ENCODE measurements at places on chromosomes 4 and X.

DNA sequence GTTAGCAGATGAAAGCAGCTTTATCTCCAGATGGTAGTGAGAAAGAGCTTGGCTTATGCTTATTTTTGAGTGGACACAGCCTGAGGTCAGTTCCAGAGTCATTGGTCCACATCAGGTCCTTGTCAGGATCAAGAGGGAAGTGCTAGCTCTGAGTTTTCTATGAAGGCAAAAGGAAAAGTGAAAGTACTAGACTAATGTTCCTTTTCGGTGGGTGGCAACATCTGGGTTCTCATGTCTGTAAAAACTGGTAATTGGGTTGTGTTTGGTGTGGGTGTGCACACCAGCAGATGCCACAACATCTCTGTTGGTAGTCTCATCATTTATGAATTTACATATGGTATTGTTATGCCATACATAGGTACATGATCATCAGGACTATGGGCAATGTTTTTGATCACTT lies 210.5 kb downstream of the PWWP3B start:
- no peak for DNase-seq

DNA sequence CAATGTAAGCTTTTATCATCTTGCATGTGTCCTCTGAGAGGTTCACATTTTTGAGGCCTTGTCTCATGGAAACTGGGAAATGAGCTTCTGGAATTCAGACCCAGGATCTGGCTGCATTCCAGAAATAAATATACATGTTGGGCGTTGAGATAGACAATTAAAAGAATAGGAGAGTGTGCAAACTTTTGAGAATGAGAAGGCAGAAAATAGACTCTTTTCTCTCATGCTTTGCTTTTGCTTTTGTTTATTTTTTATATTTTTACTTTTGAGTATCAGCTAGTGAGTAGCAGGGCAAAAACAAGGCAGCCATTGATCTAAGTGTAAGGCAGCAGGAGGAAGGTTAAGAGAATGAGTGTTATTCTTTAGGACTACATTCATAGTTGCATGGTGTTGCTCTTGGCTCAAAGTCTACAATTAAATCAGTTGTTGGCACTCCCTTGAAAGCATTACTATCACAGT lies 12.4 kb downstream of the SHROOM3 start:
- DNase-seq = no peak

GRCh38 chr4:8194306-8195242 lies 4.5 kb upstream of the SH3TC1 start:
- no peak for DNase-seq

DNA sequence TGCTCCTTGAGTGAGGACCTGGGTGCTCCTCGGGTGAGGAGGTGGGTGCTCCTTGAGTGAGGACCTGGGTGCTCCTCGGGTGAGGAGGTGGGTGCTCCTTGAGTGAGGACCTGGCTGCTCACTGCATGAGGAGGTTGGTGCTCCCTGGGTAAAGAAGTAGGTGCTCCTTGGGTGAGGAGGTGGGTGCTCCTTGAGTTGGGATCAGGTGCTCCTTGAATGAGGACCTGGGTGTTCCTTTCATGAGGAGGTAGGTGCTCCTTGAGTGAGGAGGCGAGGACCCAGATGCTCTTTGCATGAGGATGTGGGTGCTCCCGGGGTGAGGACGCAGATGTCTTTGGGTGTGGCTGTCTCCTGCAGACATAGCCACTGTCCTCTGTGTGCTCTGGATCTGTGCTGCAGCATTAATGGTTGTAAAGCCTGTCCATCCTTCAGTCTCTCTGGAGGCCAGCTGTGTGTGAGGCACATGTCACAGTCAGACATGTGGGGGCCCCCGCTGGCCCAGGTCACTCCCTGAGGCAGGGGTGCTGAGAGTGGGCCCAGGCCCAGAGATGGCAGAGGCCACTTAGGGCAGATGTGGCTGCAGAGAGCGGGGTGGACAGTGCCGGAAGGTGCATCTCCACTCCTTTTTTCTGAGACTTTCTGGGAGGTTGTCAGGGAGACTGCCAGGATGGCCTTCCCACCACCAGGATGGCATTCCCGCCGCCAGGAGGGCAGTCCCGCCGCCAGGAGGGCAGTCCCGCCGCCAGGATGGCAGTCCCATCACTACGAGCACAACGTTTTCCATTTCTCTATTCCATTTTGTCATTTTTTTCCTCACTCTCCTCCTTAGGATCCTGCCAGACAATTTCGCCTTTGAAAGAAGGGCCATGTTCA lies 101.8 kb downstream of the HMX1 start:
- no peak for DNase-seq

- no peak for DNase-seq
Observed at GRCh38 chr4:21986307-21986706, 37.7 kb upstream of the KCNIP4 start.

DNA sequence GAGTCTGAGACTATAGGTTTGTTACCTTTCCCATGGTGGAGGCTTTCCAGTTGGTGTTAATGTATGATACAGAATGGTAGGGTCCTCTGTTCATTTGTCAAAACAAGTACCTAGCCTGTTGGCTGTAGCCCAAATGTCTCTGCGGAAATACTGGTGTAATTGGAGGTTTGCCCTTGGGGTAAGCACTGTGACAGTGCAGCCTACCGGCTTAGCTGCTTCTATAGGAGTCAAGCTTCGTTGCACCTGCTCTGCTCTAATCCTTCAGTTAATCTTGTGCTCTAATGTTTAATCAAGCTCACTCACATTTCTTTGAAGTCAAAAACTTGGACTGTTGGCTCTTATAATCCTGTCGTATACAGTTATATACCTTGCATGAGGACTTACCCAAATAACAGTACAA lies 203.4 kb downstream of the CCNG2 start:
- no peak for DNase-seq

GRCh38 chr4:17033025-17033767 lies 134.8 kb upstream of the LDB2 start:
- no peak for DNase-seq

DNA sequence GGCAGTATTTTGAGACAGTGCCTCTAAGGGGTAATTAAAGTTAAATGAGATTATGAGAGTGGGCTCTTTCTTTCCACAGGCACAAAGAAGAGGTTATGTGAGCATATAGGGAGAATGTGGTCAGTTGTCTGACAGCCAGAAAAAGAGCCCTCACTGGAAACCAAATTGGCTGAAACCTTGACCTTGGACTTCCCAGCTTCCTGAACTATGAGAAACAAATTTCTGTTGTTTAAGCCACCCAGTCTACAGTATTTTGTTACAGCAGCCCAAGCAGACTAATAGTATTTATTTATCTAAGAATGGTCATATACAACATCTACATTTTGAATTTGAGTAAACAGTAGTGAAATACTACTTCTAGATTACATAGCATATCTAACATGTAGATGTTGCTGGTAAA lies 473.8 kb downstream of the IL15 start:
- DNase-seq = no peak

- DNase-seq = no peak
Observed at GRCh38 chr4:145316897-145317574, 136.6 kb upstream of the OTUD4 start.

- DNase-seq = no peak
Observed at GRCh38 chr4:144507311-144508101, 138.4 kb upstream of the HHIP start.

DNA sequence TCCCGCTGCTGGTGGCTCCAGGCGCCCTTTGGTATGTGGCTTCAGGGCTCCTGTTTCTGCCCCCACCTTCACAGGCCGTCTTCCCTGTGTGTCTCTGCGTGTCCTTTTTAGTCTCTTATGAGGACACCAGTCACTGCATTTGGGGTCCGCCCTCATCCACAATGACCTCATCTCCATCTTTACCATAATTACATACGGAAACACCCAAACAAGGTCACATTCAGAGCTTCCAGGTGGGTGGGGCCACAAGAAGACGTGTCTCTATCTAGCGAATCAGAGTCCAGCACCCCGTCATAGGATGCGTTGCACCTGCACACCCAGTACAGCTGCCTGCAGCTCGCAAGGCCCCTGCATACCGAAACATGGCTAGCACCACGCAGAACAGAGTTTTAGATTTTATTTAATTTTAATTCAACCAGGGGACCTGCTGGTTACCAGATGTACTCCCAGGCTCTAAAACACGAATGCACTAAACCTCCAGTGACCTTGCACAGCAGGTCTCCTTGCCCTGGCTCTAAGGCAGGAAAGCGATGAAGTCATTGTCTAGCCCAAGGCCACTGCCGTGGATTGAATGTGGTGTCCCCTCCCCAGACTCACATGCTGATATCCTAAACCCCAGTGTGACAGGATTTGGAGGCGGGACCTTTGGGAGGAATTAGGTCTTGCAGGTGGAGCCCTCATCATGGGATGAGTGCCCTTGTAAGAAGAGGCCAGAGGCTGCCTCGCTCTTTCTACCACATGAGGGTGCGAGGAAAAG lies 30.3 kb downstream of the ABLIM2 start:
- no peak for DNase-seq

DNA sequence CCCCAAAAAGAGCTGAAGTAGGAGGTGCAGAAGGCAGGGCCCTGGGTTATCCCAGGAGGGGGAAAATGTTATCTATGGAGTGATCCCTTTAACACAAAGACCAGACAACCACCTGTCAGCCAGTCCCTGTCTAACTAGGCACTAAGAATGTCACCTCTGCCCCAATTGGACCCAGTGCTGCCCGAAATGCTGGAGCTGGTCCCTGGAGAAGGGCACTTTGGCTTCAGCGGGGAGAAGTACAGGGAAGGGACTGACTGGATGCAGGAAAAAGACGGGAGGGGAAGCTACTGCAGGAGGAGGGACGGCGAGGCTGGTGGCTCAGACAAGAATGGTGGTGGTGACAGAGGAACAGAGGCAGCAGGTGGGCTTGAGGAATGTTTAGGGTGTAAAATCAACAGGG lies 17.3 kb downstream of the PHKA2 start:
- DNase-seq = no peak

DNA sequence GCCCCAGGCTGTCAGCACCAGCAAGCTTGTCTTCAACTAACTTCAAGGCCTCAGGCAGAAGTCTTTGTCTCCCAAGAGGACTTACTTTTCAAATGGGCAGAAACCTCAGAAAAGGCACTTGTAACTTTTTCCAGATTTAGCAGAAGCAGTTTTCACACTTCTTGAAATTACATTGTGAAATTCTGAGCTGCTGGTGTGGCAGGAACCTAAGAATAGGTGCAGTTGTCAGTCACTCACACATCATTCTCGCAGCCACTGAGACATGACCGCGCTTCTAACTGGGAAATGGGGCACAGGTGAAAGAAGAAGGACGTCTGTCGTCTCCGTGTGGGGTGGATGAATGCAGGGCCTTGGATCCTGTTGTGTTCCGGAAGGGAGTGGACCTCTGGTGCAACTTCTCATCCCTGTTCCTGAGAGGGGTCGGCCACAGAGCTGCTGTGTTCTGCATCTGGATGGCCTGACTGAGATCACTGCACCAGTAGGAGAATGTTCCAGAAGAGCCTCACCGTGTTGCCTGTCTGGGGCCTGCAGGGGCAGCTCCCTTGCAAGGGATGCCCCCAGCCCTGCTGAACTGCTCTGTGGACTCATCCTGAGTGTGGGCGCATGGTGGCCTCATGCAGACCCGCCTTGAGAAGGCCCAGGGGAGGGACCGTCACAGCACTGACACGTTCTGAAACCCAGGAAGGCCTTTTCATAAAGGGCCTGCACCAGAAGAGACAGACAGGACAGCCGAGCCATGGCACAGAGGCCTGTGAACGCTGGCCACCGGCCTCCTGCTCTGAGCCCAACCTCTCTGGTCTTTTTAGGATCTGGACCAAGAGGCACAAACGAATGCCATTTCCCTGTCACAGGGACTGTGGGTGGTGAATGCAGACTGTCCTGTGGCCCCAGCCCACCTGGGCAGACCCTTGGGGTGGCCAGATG lies 18.7 kb downstream of the NAT8L start:
- DNase-seq = no peak

- no peak for DNase-seq
Observed at GRCh38 chrX:12138361-12139313, at the start of gene FRMPD4. FRMPD4 (plus strand) TSS chrX:12138473; CDS start chrX:12138972, 499 bp downstream.

DNA sequence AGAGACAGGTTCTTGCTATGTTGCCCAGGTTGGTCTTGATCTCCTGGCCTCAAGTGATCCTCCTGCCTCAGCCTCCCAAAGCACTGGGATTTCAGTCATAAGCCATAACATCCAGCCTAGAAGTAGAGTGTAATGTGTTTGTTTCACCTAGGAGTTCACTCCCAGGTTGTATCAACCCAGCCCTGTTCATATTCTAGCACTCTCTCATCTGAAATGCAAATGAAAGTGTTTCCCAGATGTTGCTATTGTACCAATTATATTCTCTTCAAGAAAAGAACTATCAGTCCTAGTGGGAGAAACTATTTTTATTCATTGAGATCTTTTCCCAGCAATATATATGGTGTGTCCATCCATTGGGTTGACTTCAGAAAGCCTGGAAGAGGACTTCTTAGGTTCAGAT lies 72.6 kb downstream of the USP38 start:
- no peak for DNase-seq

DNA sequence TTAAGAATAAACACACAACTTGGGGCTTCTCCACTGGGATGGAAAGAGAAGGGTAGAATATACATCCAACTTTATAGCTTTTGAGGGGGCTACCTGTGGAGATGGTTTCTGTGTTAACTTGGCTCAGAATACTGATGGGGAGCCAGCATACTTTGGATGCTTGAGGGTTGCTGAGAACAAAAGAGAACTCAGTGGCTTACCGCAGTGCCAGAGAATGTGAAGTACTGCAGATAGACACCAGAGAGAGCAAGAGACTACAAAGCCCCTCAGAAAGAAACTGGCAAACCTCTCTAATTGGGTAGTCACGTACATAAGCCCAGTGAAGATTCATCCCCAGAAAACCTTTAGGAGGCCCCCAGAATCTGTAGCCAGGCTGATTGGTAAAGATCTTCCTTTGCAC lies 214.4 kb downstream of the DCHS2 start:
- no peak for DNase-seq

DNA sequence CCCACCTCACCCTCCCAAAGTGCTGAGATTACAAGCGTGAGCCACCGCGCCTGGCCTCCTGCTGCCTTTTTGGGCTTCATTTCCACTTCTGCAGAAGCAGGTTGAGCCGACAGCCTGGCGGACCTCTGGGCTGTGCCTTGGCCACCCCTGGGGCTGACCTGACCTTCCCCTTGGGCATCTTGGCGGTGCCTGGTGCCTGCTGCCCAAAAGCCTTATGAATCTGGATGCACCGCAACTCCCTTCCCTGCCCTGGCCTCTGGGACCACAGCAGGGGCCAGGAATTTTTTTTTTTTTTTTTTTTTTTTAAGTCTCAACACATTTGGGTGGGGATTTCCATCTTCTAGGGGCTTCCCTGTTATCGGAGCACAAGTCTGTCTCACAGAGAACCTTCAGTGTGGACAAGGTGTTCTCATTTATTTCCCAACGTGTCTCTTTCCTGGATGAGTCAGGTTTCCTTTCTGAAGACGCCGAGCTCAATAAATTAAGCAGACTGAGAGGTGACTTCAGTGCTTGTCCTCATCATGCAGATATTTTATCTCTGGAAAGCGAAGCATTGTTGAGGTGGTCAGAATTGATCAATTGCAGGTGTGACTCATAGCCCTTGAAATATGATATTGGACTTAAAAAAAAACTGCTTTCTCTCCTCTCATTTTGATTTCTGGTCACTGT lies 79.7 kb downstream of the SHROOM2 start:
- DNase-seq = no peak

GRCh38 chr4:30354605-30355004 lies 365.6 kb upstream of the PCDH7 start:
- DNase-seq = no peak

GRCh38 chr4:8905773-8906667 lies 34.4 kb upstream of the HMX1 start:
- DNase-seq = no peak

GRCh38 chr4:73718375-73719373 lies 21.7 kb upstream of the CXCL8 start:
- DNase-seq = no peak
